ENCODE measurements at places on chromosomes 1 and 21. TPM values are rescaled to one million over a fixed set of nuclear protein-coding genes. Genes with fewer than 3 reads are reported as not detected.

- H3K27ac ChIP-seq = no peak overlapping the region
- peaks cover 2% of the 10 kb centered on the region for H3K36me3 ChIP-seq
- no peaks in the 10 kb centered on the region for H3K27me3 ChIP-seq
- H3K4me3 ChIP-seq = no peak overlapping the region
- H3K4me1 ChIP-seq = no peaks in the 10 kb centered on the region
Measured at GRCh38 chr1:29303201-29304024, 67.1 kb downstream of the PTPRU start.

GRCh38 chr1:225941187-225941941 is at the start of gene LEFTY2:
TSS of gene LEFTY2 (minus strand) at chr1:225941220. CDS start at chr1:225941140, 80 bp downstream.
- no peaks in the 10 kb centered on the region for H3K27me3 ChIP-seq
- peak within 1 kb of the TSS; percentile 78 for H3K27ac ChIP-seq
- H3K36me3 ChIP-seq = no peaks in the 10 kb centered on the region

GRCh38 chr1:116934586-116935207 is 25.0 kb downstream of the PTGFRN start:
- no peak overlapping the region for H3K4me3 ChIP-seq
- H3K4me1 ChIP-seq = no peaks in the 10 kb centered on the region
- DNase-seq = peak; percentile 36
- H3K36me3 ChIP-seq = peaks cover 7% of the 10 kb centered on the region

DNA sequence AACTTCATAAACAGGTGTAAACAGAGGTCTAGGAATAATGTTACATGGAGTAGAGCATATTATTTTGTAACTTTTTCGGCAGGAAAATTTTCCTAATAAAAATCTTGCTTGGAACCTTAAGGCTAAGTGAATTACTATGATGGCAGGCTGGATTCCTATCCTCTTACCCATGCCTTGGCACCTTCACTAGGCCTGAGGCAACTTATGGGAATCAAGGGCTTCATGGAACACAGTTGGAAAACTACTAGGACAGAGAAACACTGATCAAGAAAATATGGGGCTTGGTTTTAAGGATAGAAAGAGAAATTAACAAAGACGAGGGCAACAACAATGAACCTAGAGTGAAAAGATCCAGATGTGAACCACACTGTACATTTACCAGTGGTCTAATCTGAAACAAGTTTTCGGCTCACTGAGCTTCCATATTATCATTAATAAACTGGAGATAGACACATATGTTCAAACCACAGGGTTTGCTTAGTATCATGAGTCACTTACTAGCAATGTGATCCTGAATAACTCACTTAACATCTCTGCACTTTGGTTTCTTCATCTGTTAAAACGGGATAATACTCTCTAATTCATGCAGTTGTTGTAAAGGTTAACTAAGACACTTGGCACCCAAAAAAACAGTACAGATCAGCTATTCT is 68.5 kb downstream of the GPATCH2 start:
- no peaks in the 10 kb centered on the region for H3K27me3 ChIP-seq
- H3K36me3 ChIP-seq = no peaks in the 10 kb centered on the region
- H3K27ac ChIP-seq = no peak overlapping the region
- no peak for DNase-seq
- H3K4me1 ChIP-seq = no peaks in the 10 kb centered on the region

GRCh38 chr1:236705771-236706170 is 19.5 kb downstream of the ACTN2 start:
- H3K4me1 ChIP-seq = peaks cover 28% of the 10 kb centered on the region
- H3K27ac ChIP-seq = peak overlapping the region; percentile 32
- DNase-seq = peak; percentile 27
- H3K36me3 ChIP-seq = peaks cover 4% of the 10 kb centered on the region
- H3K27me3 ChIP-seq = no peaks in the 10 kb centered on the region

DNA sequence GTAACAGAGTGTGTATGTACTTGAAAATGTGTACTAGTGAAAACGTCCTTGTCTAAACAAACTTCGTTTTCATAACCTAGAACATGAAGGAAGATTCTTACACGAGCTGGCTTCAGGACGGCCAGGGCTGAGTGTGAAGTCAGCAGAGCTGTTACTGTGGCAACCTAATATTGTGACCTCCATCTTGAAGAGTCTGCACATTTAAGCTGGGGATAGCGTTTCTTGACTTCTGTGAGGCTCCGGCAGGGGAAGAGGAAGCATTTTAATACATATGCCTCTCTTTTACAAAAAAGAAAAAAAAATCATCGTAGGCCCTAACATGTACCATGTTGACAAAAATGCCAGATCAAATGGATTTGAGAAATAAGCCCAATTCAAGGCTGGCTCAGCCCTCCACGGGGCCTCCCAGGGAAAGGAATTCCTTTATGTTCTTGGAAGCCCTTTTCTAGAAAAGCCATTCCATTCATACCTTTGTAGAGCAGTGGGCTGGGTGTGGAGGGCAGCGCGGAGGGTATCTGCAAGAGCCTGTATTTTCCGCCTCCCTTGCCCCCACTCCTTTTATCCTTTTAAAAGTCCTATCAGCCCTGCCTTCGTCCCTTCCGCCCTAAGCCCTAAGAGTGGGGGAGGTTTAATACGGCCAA is 51.1 kb downstream of the SIM2 start:
- peaks cover 24% of the 10 kb centered on the region for H3K4me1 ChIP-seq
- DNase-seq = peak; percentile 94
- peaks cover 6% of the 10 kb centered on the region for H3K36me3 ChIP-seq
- H3K4me3 ChIP-seq = no peak overlapping the region
- H3K27ac ChIP-seq = peak overlapping the region; percentile 77
- peaks cover 12% of the 10 kb centered on the region for H3K27me3 ChIP-seq

DNA sequence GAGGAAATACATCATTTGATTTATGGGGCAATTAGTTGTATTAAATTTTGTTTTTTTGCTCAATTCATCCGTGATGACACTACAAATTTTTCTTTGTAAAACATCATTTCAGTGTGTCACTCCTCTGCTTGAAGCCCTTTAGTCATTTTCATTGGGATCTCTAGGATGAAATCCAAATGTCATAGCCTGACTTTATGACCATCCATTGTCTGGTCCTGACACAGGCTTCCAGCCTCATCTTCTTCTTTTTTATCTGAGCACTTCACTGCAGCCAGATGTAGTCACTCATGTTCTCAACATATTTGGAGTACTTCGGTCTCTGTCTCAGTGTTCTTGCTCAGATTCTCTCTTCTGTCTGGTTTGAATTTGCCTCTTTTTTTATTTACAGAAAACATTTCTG is 173.1 kb downstream of the HMCN1 start:
- no peaks in the 10 kb centered on the region for H3K4me1 ChIP-seq
- no peak for DNase-seq
- no peaks in the 10 kb centered on the region for H3K36me3 ChIP-seq
- no peak overlapping the region for H3K27ac ChIP-seq

DNA sequence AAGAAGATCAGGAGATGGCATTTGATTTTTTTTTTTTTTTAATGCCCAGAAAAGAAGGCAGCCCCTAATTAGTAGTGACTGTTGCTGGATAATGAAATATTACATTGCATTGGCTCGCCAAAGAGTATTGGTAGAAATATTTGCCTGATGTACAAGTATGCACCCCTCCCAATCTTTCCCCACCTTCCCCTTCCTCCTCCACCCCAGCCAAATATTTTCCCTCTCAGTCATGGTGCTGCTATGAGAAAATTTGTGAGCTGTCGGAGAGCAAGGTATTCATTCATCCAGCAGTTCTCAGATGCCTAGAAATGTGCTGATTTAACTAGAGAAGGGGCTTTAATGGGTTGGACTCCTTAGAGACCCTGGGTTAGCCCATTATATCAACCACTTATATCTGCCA is 50.5 kb upstream of the IKBKE start:
- H3K4me3 ChIP-seq = no peak overlapping the region
- peaks cover 17% of the 10 kb centered on the region for H3K4me1 ChIP-seq
- no peak for DNase-seq
- no peaks in the 10 kb centered on the region for H3K27me3 ChIP-seq

Gene LGALS8
- polyA plus RNA-seq = 25.6 TPM

- H3K27me3 ChIP-seq = no peaks in the 10 kb centered on the region
- H3K4me1 ChIP-seq = no peaks in the 10 kb centered on the region
- no peaks in the 10 kb centered on the region for H3K36me3 ChIP-seq
- H3K4me3 ChIP-seq = no peak overlapping the region
- DNase-seq = no peak
Measured at GRCh38 chr1:67118191-67118590, 16.6 kb downstream of the C1orf141 start.

- no peak for DNase-seq
- H3K36me3 ChIP-seq = peaks cover 24% of the 10 kb centered on the region
- H3K4me1 ChIP-seq = peaks cover 52% of the 10 kb centered on the region
- peak overlapping the region; percentile 86 for H3K4me3 ChIP-seq
Measured at GRCh38 chr1:19484798-19485361, 459 bp downstream of the CAPZB start.

- H3K27ac ChIP-seq = no peak overlapping the region
- no peak for DNase-seq
Measured at GRCh38 chr1:97143236-97143882, 421.8 kb downstream of the PTBP2 start.

- H3K36me3 ChIP-seq = no peaks in the 10 kb centered on the region
- H3K4me3 ChIP-seq = no peak overlapping the region
- no peaks in the 10 kb centered on the region for H3K4me1 ChIP-seq
- H3K27me3 ChIP-seq = no peaks in the 10 kb centered on the region
- H3K27ac ChIP-seq = no peak overlapping the region
Measured at GRCh38 chr1:188888386-188888785, 1589.3 kb downstream of the BRINP3 start.

Gene TMEM240
- polyA plus RNA-seq = 9.2 TPM

- H3K4me3 ChIP-seq = no peak overlapping the region
- DNase-seq = no peak
- H3K27ac ChIP-seq = no peak overlapping the region
- H3K4me1 ChIP-seq = peaks cover 9% of the 10 kb centered on the region
Measured at GRCh38 chr1:7420098-7420445, 351.0 kb upstream of the VAMP3 start.

Gene OR2G6
- not detected for polyA plus RNA-seq

GRCh38 chr1:56430141-56430839 is 149.1 kb downstream of the PLPP3 start:
- no peak overlapping the region for H3K27ac ChIP-seq
- H3K4me1 ChIP-seq = peaks cover 10% of the 10 kb centered on the region
- no peaks in the 10 kb centered on the region for H3K27me3 ChIP-seq
- H3K4me3 ChIP-seq = no peak overlapping the region
- H3K36me3 ChIP-seq = no peaks in the 10 kb centered on the region
- DNase-seq = no peak

Gene C8B
- polyA plus RNA-seq = not detected

Gene WNT9A
- polyA plus RNA-seq = 9.0 TPM

All from muscle of leg (tissue), 16 donors.